ENCODE measurements at places on chromosomes 5 and 9.

DNA sequence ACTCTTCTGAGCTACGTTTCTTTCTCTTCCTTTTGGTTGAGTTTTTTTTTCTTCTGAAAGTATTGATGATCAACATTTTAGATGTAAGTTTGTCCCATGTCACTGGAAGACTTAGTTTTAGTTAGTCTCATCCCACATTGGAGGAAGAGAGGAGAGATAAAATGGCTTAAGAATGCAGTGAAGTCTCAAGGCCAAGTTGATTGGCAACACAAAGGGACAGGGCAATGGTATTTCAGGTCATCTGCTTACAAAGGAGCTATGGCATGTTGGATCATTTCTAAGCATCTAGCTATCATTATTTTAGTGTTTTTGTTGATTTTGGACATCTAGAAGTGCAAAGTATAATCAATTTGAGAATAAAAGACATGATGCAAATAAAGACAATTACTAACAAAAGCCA lies 58.6 kb downstream of the CDKN2A start:
- DNase-seq: no peak

DNA sequence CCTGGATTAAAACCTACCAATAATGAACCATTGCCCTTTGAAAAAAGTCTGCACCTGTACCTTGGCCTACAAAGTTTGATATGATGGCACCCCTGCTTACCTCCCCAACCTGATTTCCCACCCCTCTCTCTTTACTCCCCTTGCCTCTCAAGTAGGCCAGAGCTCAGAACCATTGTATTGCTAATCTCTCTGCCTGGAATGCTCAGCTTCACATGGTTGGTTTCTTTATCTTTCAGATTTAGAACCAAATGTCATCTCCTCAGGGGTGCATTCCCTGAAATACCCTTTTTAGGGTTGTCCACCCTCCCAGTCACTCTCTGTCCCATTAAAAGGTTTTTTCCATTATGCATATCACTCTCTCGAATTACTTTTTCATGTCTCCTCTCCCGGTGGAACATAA lies 116.6 kb upstream of the VCAN start:
- no peak for DNase-seq

GRCh38 chr9:94771096-94771495 lies 44.6 kb downstream of the AOPEP start:
- no peak for DNase-seq

GRCh38 chr5:134445856-134446818 lies 34.5 kb upstream of the CDKN2AIPNL start:
- DNase-seq: no peak

GRCh38 chr9:34409154-34409553 lies 32.5 kb upstream of the MYORG start:
- no peak for DNase-seq

DNA sequence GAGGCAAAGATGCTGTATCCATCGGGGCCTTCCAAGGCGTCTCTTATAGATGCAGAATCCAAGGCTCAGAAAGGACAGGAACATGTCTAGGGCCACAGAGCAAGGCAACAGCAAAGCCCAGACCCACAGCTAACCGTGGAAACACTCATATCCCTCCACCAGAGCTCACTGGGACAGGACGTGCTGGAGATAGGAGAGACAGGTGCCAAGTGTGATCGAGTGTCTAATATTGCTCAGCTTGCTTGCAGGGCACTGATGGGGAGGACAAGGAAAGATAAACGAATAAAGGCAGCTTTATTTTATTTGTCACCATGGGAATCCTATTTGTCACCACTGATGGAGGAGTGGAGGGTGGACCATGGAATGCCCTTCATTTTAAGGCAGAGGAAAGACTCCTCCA lies 44.0 kb upstream of the AKNA start:
- no peak for DNase-seq

DNA sequence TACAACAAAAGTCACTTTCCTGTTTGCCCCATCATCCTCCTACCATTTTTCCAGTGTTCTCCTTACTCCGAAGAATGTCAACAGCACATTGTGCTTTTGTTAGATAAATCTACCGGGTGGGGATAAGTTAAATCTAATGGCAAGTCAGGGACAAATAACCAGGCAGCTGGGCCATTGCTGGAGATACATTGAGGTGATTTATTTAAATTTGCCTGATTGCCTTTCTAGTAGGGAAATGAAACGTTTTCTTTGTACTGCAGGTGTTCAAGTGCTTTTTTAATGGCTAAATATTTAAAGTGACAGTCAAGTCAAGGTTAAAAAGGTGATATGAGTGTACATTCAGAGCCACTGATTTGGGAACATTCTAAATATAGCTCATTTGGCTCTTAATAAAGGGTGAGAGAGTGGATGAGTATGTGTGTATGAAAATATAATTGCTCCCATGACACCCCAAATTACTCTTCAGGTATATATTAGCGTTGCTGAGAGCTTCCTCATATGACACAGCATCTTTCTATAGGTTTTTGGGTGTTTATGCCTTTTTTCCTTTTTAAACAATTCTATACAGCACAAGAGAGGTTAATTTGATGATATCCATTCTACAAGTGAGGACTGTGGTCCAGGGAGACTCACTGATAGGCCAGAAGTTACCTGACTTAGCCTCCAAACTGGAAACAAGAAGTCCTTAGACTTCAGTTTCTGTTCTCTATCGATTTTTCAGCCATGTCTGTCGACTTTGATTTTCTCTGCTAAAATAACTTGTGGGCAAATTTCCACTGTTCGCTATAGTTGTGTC lies 51.9 kb downstream of the DMRT2 start:
- no peak for DNase-seq

DNA sequence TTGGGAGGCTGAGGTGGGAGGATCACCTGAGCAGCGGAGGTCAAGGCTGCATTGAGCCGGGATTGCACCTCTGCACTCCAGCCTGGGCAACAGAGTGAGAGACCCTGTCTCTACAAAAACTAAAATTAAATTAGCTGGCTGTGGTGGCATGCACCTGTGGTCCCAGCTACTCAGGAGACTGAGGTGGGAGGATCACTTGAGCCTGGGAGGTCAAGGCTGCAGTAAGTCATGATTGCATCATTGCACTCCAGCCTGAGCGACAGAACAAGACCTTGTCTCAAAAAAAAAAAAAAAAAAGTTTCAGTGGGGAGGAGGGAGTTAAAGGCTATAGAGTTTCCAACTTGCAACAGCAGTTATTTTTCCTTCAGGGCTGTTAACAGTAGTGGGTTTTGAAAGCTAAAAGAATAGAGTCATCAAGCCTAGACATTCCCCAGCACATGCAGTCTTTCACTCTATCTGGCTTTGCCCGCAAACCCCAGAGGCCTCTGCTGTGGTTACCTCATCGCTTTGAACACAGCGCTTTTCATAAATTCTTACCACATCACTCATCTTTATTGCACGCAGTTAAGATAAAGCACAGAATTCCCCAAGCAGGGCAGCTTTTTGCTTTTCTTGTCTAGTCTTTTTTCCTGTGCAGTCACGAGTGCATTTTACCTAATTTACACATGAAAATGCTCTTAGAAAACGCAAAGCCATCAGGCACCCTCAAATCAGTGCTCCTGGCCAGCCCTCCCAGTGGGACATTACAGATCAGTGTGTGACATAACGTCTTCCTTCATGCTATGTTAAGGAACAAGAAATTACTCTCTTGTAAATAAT lies 8.7 kb upstream of the SLC2A8 start:
- peak; percentile 62 for DNase-seq

GRCh38 chr5:37664551-37664950 lies 175.3 kb downstream of the GDNF start:
- DNase-seq: no peak

DNA sequence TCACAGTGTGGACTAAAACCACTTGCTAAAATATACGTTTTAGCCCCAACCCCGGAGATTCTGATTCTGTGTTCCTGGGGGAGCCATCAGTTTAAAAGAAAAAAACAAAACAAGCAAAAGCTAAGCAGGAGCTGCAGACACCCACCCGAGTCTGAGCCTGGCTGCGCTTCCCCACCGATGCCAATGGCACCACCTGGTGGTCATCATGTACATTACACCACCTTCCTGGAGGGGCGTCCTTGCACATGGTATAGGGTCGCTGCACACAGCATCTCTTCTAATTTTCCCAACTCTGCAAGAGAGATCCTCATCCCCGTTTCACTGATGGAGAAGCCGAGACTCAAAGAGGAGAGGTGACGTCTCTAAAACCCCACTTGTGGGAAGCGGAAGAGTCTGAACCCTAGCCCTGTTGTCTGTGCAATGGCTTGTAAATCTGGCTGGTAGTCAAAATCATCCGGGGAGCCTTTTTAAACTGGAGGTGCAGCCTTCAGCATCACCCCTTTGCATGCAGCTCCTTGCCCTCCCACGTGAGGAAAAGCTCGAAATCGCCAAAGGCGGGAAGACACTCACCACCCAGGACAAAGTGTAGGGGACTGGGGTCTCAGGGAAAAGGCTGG lies 23.1 kb upstream of the CNOT6 start:
- peak; percentile 29 for DNase-seq

DNA sequence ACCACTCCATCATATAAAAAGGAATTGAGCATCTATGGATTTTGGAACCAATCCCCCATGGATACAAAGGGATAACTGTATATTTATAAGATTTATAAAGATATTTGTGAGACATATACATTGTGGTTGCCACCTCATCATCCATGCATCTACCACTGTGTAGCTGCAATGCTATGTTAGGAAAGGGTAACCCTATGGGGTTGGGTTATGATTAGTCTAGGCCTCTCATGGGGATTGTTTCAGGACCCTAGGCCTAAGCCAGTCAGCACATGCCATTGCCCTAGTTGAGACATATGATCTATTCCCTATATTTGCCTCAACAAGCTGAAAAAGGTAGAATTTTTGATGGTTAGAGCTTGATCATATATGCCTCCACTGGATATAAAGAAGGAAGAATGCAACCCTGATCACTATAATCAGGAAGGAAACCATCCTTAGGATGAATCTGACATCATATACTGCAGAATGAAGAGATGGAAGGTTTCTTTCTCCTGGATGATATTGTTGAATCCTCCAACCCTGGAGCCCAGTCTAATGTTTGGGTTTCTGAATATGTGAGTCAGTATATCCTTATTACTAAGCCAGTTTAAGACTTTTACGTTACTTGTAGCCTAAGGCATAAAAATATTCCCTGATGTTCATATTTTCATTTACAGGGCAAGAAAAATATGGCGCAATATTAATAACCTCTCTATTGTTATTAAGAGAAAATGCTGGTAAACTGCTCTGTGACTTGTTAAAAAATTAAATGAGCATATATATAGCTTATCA lies 94.2 kb downstream of the ADAMTS19 start:
- DNase-seq: no peak

- DNase-seq: no peak
Observed at GRCh38 chr5:36741128-36741527, 134.7 kb downstream of the SLC1A3 start.

DNA sequence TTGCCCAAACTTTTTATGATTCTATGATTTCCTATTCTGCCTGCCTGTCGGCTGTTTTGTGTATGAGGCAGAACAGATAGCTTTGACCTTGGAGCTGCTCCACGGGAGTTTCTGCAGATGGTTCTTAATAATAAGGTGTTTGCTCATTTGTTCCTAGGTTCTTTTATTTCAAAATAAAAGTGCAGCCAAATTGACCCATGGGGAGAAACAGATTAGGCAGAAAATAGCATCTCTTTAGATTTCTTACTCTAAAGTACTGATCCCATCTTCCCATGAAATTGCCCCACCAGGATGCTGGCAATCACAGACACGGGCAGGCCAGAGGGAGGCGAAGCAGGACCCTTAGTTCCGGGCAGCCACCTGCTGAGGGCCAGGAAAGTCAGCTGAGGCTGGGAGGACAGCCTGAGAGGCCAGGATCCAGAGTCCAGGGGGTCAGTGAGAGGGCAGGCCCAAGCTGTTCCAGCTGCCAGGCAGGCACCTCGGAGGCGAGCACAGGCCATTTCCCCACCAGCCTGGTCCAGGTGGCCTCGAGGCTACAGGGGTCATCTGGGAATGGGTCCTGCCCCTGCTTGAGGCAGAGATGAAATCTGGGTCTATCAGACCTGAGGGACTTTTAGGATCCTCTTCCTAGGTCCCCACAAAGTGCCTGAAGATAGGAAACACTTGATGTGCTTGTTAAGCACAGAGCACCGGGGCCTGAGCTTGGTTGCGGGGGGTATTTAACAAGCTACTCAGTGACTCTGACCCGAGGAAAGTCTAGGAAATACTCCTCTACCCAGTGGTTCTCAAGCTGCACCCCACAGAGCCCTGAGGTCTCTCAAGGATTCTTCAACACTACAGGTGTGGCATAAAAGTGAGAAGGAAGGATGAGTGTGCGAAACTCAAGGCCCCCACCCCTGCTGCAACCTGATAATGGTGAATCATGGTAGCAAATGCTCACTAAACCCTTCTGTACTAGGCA lies 145.4 kb downstream of the CMYA5 start:
- no peak for DNase-seq

DNA sequence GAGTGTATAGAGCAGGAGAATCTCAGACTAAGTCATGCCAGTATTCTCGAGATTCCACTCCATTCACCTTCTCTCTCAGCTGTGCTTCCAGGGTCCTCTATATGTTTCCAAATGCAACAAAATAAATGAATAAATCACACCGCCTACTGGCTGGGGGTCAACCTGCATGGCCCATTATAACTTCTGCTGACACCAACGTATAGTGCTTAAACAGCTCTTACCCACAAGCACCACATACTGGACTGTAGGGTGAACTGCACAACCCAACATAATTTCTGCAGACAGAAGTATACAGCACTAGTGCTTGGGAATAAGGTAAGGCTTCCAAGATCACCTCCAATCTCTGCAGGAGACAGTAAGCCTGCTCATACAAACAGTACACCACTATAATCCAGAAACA lies 33.1 kb upstream of the HTR4 start:
- no peak for DNase-seq

GRCh38 chr5:7321724-7322123 lies 74.2 kb upstream of the ADCY2 start:
- no peak for DNase-seq

GRCh38 chr9:129803676-129804060 lies 684 bp downstream of the TOR1B start:
- no peak for DNase-seq

GRCh38 chr9:114302727-114303126 lies 20.2 kb upstream of the ORM1 start:
- DNase-seq: no peak

GRCh38 chr9:107972346-107972745 lies 482.8 kb upstream of the KLF4 start:
- DNase-seq: no peak

DNA sequence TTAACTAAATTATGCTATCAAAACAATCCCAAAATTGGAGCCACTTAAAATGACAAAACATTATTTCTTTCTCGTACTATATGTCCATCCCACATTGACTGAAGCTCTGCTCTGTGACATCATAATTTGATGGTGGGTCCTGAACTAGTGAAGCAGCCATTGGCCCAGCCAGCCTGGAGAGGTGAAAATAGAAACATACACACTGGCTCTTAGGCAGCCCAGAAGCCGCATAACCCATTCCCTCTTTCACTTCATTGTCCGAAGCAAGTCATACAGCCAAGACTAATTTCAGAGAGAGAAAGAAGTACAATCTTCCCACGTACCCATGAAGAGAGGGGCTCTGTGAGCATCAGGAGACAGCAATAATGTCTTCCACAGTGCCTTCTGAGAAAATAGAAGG lies 342.5 kb downstream of the NFIB start:
- no peak for DNase-seq

DNA sequence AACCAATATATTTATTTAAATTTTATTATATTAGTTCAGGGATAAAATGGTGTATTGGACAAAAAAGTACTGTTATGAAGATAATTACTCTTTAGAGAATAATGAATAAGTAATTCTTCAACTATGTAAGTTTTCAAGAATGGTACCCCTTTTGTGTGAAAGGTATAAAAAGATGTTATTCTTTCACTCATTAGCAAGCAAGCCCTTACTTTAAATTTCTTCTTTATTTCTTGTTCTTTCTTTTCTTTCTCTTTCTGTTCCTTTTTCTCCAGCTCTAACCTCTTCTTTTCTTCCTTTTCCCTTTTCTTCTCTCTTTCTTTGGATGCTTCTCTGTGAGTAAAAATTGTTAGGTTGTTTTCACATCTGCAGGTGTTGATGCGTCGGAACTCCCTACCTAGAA lies 63.2 kb upstream of the RICTOR start:
- DNase-seq: no peak
